ENCODE measurements at places on chromosomes 3 and 15.

GRCh38 chr3:111853068-111853467, 6.0 kb upstream of the PHLDB2 start:
- DNase-seq: no peak

DNA sequence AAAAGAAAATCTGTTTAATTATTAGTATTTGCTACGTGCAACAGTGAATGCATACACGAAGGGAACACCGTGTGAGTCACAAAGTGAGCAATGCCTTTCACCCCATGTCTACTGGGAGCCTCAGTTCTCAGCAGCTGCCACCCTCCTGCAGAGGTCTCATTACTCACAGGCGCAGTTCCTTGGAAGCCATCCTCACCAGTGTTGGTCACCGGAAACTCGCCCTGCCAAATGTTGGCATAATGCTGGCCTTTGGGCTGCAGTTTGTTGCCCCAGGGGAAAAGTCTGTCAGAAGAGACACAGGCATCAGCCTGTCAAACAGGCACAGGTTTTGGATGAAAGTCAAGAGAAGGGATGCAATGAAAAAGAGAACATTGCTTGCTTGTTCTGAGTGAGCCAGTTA, 50.1 kb downstream of the SUMF1 start:
- DNase-seq: no peak

GRCh38 chr3:169931747-169932520, 20.6 kb downstream of the SAMD7 start:
- DNase-seq: no peak

DNA sequence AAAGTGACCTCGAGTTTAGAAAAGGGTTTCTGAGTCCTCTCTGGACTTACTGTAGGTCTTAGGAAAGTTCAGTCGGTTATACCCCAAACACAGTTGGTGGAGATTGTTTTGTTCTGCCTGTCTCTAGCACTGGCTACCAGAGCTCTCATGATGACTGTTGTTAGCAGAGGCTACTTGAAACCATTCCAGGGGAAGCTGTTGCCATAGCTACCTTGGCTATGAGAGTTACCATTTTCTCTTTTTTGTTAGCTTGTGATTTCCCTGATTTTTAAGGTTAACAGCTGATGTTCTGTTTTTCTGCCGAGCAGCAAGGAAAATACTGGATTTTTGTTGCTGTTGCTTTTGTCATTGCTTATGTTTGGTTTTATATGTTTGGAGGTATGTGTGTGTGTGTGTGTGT, 26.7 kb downstream of the ABHD2 start:
- DNase-seq: no peak

- no peak for DNase-seq
Observed at GRCh38 chr3:69413551-69414207, 27.8 kb upstream of the FRMD4B start.

GRCh38 chr3:188432802-188433520, 279.0 kb downstream of the LPP start:
- DNase-seq: no peak

DNA sequence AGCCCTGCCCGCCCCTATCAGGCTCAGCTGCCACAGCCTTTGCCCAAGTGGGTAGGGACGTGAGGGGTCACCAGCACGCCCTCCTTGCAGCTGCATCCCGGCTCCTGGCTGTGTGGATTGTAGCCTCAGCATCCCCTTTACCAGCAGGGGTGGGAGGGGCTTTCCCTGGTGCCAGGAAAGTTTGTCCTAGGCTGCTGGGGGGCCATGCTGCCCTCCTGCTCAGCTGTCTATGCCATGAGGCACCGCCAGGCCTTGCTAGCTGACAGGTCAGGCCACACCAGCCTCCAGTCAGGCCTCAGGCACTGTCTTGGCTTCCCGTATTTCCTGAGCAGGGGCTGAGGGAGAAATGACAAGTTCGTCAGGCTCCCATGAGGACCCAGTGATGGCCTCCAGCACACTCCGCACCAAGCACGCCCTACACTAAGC, 32.3 kb downstream of the TKT start:
- no peak for DNase-seq

- DNase-seq: no peak
Observed at GRCh38 chr3:127277561-127277960, 10.3 kb downstream of the PRR20G start.

GRCh38 chr3:104646196-104646595, 720.5 kb upstream of the ALCAM start:
- DNase-seq: no peak

DNA sequence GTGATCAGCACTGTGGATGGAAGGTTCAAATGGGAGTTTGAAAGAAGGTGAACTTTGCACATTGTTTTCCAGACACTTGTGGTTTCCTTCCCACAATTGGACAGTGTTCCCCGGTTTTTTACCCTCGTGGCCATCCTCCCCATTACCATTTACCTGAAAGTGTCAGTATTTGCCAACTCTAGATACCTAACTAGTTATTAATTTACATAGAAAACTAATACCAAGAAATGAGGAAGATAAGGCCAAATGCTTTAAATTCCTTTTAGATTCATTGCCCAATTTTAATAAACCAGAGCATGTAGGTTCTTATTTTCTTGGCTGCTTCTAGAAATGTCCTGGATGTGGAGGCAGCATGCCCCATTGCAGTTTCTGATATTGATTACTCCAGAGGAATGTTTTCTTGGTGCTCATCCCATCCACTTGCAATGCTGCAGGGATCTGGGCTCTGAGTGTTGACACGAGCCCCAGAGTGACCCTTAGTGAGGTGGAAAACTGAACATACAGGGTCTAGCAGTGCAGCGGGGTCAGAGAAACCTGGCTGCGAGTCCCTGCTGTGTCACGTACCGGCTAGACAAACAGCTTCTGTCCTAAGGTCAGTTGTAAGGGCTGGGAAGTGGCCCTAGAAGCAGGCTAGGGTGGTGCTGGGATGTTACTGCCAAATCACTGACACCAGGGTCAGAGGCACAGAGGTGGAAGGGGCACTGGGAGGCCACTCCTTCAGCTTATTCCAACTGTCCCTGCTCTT, 23.5 kb downstream of the LSM3 start:
- DNase-seq: no peak

- no peak for DNase-seq
Observed at GRCh38 chr3:107798381-107798780, 275.6 kb downstream of the BBX start.

GRCh38 chr15:92653366-92653765, 2.2 kb downstream of the FAM174B start:
- no peak for DNase-seq

- DNase-seq: no peak
Observed at GRCh38 chr3:126537730-126538281, 13.9 kb downstream of the CHST13 start.

- DNase-seq: no peak
Observed at GRCh38 chr15:57527382-57528091, 64.2 kb upstream of the MYZAP start.

GRCh38 chr3:48024401-48024800, 8.2 kb upstream of the MAP4 start:
- DNase-seq: no peak

DNA sequence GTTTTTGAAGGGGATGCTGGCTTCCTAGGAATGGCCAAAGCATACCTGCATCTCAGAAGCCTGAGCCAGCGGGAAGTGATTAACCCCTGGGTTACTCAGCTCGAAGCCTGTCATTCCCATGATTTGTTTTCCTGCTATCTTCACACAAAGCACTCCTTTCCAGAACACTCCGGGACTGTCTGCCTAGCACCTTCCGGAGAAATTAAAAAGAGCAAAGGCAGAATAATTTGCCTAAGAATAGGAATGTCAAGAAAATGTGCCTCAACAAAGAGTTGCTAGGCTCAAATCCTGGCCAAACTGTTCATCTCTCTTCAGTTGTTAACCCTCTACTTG, 34.1 kb downstream of the TPM1 start:
- no peak for DNase-seq

DNA sequence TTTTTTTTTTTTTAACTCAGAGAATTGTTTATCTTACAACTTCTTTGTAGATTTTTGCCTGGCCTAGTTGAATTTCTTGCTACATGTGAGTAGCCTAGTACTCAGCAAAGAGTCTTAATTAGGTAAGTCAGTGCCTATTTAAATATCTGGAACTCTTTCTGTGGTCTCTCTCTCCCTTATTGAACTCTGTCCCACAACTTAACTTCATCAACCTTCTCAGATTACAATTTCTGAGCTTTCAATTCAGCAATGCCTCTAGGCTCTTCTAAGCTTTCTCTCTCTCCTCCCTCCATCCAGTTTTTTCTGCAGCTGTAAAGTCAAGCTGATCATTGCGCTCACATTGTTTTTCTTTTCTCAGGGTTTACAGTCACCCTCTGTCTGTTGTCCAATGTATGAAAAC, 517.6 kb upstream of the ROBO1 start:
- DNase-seq: no peak

DNA sequence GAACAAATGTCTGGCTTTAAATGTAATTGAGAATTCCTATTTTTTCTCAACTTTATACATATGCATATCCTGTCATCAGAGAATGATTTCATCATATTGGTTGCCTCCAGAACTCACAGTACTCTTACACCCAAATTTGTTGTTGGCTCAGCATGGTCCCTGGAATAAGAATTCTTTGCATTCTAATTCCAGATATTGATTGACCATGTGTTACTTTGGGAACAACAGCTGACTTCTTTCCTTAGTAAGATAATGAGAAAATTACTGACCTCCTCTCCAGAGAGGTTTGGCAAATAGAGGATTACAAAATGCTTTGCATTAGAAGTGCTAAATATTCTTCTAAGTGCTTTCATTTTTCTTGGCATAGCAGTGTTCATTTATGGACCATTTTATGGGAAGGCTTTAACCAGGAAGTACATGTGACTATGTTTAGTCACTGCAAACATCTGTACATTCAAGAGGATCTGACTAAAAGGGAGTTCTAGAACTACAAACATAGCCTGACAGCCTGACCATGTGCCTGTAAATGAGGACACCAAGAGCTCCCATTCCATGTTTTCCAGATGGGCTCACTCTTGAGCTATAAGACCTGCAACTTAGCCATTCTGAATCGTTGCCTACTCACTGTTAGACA, 391.6 kb upstream of the DPPA4 start:
- no peak for DNase-seq
